NT2/D1 (cell line): ENCODE measurements at places on chromosomes 2 and 18.

DNA sequence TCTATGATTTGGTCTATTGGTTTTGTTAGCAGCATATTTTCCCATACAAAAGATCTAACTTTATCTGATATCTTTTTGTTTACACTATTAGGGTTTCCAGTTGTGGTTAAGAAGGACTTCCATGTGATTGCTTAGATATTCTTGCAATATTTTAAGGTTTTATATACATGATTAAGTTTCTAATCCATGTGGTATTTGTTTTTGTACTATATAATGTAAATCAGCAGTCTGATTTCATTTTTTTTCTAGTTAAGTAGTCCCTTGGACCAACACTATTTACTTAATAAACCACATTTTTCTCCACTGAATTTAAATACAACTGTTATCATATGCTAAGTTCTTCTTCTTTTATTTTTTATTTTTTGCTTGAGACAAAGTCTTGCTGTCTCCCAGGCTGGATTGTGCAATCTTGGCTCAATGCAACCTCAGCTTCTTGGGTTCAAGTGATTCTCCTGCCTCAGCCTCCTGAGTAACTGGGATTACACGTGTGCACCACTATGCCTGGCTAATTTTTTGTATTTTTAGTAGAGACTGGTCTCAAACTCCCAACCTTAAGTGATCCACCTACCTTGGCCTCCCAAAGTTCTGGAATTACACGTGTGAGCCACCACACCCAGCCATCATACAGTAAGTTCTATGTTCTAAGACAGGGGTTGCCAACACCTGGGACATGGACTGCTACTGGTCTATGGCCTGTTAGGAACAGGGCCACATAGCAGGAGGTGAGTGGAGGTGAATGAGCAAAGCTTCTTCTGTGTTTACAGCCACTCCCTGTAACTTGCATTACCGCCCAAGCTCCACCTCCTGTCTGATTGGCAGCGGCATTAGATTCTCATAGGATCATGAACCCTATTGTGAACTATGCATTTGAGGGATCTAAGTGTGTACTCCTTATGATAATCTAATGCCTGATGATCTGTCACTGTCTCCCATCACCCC is 58.5 kb upstream of the RAB27B start:
- no peak for DNase-seq

DNA sequence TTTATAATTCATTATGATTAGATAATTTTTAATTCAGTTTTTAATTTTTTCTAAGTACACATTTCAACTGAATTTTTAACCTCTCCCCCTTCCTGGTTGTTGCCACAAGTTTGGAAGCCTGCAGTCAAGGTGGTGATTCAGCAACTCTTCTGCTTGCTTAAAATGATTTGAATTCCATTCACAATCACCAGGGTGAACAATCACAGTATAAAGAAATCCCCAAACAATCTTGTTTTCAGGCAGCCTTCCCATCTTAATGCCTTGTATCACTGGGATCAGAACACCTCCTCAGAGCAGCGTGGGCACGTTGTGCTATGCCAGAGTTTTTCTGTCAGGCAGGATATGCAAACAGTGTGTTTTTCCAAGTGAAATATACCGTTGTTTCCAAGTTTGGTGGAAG is 46.7 kb upstream of the BARD1 start:
- no peak for DNase-seq

DNA sequence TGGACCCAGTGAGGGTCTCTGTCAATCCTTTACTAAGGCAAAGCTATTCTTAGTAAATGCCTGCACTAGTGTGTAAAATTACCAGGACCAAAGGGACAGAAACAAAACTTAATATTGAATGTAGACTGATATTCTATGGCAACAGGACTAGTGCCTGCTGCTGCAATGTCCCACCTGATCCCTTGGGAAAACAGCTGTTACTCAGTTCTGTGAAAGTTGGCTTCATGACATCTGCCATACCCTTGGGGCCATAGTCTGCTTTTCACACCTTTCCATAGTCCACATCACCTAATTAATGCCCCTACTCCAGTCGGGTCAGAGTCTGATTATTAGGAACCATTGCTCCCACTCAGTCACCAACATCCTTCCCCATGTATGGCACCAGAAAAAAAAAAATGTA is 14.5 kb downstream of the DNAJC27 start:
- no peak for DNase-seq

- no peak for DNase-seq
Measured at GRCh38 chr2:197675711-197676188, 363 bp upstream of the RFTN2 start.

DNA sequence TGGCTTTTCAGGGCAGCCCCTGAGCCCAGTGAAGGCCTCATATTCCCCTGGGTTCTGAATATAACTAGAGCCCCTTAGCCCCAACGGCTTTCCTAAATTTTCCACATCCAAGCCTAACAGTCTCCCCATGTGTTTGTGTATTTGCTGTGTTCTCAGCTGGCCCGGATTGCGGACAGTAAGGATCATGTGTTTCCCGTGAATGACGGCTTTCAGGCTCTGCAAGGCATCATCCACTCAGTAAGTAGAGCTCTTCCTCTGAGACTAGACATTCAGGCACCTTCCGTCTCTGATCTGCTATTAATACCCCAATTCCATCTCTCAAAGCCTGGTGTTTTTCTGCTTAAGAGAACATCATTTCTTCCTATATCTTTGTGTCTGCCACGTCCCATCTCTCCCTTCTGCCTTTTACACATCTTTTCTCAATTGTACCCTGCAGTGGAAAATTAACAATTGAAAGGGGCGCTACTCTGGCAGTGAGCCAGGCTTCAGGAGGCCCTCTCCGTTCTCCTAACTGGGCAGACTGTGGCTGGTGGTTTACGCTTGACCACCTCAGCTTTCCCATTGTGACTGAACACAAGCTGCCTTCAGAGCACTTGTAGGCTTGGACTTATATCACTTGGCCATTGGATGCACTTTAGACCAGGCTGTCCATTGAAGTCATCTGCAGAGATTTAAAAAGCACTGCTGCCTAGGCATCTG is 64.4 kb downstream of the ANTXR1 start:
- no peak for DNase-seq

GRCh38 chr18:21241301-21242048 is 557 bp upstream of the GREB1L start:
- no peak for DNase-seq

DNA sequence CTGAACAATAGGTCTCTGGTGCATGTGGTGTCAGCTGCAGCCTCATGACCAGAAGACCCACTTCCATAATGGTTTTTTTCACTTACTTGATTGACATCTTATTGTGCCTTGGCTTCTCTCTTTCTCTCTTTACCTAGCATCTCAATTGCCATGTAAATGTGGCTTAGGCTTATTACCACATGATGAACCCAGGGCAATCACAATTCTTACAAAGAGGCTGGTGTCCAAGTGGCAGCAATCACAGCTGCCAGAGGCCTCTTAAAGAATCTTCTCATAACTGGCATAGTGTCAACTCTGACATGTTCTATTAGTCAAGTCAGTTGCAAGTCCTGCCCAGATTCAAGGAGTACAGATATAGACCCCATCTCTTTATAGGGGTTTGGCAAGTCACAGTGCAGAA is 1224.8 kb downstream of the SUCLG1 start:
- no peak for DNase-seq

DNA sequence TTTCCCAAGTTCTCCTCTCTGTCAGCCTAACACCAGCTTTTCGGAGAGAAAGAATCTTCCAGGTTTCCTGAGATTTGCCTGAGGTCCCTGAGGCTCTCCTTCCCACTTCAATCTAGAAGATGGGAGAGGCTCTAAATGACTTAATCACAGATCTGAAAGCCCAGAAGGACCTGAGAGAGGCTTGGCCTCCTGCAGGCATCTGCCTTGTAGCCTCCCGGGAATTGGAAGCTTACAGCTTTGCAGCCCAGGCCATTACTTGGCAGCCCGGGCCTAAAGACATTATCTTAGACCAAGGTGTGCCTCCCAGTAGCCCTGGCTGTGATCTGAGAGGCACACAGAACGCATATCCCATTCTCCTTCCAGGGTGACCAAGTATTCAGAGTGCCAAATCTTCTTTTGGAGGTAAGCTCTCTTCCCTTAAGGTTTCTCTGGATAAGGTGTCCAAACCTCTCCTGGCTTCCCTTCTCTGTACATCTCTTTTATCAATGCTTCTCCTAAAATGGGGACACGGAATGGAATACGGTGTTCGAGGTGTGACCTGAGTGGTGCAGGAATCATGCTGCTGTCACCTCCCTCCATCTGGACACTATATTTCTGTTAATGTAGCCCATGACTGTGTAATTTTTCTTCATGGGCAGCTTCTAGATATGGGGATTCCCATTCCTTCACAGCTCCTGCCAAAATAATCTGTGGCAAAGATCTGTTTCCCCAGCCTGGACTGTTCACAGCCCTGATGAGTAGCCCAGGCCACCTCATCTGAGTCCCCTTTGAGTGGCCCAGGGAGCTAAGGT is 16.0 kb downstream of the CTIF start:
- no peak for DNase-seq

DNA sequence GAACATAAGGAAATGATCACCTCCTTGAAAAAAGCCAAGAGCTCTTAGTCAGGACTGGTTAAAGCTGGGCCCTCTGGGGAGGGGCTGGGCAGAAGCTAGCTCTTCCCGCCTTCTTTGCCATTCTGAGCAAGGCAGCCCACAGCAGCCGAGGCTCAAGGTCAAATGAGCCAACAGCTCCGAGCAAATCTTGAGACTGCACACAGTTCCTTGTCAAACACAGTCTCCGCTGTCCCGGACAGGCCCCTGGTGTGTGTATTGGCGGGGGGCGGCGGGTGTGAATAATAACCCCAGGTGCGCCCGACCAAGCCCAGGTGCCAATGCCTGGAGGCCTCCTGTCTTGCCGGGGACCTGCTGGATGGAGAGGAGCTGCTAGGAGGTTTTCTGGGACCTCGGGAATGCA is 46.4 kb upstream of the ACAA2 start:
- DNase-seq: no peak

DNA sequence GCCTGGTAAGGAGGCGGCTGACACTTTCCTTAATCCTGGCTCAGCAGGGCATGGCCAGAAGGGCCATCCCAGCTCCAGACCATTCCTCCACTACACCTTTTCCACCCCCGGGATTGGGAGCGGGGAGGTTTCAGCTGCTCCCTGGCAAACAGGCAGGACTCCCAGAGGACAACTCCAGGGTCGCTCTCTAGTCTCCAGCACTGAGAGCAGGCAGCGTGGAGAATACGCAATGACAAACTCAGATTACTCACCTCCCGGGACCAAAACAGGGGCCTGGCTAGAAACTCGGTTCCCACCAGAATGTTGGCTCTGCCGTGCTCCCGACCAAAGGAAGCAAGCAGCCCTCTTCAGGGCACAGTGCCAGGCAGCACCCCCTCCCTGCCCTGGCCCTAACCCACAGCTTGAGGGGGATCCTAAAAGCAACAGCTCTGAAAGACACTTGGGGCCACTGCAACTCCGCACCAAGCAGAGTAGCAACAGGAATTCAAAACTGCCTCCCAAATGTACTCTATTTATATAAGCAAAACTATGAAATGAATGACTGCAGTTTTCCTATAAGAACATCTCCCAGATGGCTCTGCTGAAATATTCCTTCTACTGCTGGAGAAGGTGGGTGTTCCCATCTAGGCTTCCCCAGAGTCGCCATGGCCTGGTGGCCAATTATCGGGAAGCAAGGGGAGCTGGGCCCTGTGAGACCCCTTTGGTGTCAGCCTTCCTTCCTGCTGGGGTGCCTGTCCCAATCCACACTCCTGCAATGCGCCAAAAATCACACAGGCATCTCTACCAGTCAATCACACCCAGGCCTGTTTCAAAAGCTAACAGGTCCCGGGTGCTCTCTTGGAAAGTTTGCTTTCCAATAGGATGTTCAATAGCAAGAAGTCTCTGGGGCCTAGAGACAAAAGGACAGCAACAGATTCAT is 61.2 kb upstream of the POMC start:
- DNase-seq: no peak

- DNase-seq: no peak
Measured at GRCh38 chr18:8705961-8706790, 820 bp downstream of the MTCL1 start.

DNA sequence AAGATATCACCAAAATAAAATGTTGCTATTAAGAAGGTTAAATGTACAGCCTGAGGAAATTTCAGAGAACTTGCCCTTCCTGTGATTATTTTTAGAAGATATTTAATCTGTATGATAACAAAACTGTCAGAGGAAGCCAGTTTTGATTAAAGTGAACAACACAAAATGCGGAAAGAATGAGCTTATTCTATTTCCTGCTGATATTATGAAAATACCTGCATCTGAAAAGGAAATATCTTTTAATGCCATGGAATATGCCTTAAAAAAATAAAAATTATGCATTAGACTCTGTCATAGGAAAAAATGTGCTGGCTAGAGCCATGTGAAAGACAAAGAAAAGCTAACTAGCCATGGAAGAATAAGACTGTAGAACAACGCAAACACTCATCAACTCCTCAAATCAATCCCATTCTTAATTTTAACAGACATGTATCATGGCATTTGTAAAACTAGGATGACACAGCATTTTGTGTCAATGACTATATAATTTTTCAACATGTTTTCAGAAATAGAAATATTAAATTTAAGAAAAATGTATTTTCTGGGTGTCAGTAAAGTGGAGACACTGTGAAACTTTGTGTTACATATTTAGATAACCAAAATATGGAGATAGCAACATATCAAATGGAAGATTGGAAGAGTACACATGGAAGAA is 1768.2 kb downstream of the SUCLG1 start:
- DNase-seq: no peak

DNA sequence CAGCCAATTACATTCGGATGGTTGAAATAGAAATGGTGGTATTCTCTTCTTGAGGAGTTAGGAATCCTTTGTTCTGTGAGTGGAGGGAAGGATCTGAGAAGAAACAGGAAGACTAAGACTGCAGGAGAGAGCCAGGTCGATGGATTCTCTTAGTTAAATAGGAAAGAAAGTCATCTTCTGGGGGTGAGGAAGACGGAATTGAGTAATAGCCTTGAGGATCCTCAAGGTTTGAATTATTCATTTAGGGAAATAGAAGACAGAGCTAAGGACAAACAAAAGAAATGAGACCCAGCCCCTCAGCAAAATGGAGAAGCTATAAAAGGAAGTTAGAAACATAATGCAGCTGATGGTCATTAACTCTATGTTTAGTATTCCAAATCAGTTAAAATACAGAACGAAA is 1.8 kb downstream of the LAPTM4A start:
- no peak for DNase-seq

DNA sequence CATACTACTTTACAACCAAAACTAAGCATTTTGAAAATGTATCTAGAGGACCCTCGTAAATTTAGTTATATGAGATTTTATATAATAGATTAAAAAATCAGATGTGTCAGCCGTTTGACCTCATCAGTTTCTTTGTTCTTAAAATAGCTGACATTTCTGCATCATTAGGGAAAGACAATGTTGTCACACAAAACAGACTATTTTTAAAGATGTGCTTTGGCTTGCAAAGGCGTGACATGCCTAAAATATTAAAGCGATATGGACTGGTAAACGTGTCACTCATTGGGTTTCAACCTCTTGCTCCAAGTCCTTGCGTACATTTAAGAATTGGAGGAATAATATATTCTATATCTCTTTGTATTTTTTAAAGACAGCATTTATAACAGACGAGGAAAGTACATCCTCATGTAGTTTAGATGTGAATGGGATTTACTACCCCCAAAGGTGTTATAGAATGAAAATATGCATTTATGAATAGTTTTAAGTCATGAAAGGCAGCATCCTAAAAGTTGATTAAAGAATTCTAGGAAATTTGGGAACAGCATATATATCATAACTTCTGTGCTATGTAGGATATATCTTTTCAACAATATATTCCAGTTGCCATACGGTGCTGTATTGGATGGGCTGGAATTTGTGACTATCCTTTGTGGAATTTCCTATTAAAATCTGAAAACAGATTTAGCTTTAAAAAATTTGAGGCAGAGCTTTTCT is 3.8 kb downstream of the MYL12A start:
- DNase-seq: no peak

GRCh38 chr2:163859951-163860350 is 124.1 kb upstream of the FIGN start:
- DNase-seq: no peak

- no peak for DNase-seq
Measured at GRCh38 chr2:223104336-223105132, 52.5 kb downstream of the KCNE4 start.
